ENCODE measurements at places on chromosomes 7 and 10.

GRCh38 chr10:29634764-29635625 lies at the start of gene SVIL:
SVIL (minus strand) TSS chr10:29634971; CDS start chr10:29555058, 79,913 bp downstream.
- DNase-seq, result no peak

- DNase-seq, result no peak
Measured at GRCh38 chr7:11831156-11831735, 752 bp downstream of the THSD7A start.

- peak; percentile 42 for DNase-seq
Measured at GRCh38 chr10:77909749-77910375, 16.7 kb downstream of the DLG5 start.

- no peak for DNase-seq
Measured at GRCh38 chr7:20783700-20784387, 2.8 kb downstream of the SP8 start.

- no peak for DNase-seq
Measured at GRCh38 chr7:116548506-116548905, 23.7 kb downstream of the CAV1 start.

DNA sequence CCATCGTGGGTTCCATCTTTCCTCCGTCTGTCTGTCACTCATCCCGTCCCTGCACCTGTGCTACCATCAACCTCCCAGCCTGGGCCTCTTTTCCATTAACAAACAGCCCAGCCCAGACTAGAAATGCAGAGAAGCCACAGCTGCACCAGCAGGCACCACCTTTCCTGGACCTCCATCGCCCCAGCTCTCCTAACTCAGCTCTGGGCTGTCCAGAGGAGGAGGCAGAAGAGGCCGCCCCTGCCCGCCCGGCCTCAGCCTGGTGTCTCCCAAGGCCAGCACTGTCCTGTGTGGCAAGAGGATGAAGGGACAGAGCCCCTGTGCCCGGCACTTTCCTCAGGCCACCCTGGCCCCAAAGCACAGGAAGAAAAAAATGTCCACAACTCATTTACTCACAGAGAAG lies 225.6 kb downstream of the PTPRN2 start:
- no peak for DNase-seq

DNA sequence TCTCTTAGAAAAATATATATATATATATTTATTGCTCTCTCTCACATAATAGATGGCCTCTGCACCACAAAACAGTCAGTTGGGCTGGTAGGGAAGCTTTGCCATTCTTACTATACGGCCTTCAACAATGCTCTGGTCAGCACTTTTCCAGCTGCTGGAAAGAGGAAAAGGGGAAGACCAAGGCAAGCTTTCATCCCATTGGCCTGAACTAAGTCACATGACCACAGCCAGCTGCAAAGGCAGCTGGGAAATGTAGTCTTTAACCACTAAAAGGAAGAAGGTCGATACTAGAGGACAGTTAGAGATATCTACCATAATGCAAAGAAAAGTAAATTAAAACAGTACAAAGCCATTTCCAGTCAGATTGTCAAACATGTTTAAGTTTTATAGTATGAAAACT lies 58.4 kb upstream of the MACROH2A2 start:
- no peak for DNase-seq

- DNase-seq, result no peak
Measured at GRCh38 chr10:84590327-84591193, 262.2 kb downstream of the CCSER2 start.

DNA sequence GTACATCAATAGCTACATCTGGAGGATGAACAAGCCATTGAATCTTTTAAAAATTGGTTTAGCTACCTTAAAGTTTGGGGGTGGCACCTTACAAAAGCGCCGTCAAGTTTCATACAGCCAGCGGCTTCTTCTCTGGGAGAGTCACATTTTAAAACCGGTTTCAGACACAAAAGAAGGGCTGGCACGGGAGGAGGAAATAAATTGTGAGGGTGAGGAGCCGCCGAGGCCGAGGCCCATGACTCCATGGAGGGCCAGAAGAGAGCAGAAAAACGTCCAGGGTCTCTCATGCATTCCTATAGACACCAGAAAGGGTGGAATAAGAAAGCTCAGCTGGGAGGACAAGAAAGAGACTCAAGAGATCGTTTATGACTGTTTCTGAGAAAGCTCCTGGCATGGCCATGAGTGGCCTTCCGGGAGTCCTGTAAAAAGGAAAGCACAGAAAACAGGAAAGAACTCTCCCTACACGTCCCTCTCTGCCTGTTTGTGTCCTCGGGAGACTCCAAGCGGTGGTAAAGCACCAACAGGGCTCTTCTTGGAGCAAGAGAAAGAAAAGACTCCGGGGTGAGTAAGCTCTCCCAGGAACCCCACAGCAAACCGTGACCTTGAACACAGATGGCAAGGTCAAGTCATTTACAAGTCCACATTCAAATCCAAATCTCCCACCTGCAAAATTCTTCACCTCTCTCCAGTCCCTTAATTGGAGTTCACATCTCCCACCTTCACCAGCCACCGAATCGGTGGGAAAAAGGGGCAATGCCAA lies 1.8 kb downstream of the FRAT2 start:
- no peak for DNase-seq

DNA sequence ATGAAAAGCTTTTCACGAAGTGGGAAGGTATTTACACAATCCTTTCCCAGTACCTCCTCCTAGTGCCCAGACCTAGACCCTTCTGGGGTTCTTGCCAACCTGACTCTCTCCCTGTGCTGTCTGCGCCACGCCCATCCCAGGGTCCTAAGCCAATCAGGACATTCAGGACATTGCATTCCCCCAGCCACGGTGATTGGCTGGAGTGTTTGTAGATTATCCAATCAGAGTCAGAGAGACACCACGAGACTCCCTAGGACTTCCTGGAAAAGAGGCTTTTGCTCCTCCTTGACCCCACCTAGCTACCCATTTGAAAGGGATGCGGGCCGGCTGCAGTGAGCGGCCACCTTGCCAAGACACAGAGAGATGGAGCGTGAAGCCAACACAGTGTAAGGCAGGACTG lies 3.5 kb upstream of the GDF2 start:
- DNase-seq, result no peak

GRCh38 chr10:79386637-79387465 lies 39.6 kb downstream of the PPIF start:
- DNase-seq, result no peak

GRCh38 chr7:51620706-51621105 lies 304.1 kb upstream of the COBL start:
- DNase-seq, result no peak

DNA sequence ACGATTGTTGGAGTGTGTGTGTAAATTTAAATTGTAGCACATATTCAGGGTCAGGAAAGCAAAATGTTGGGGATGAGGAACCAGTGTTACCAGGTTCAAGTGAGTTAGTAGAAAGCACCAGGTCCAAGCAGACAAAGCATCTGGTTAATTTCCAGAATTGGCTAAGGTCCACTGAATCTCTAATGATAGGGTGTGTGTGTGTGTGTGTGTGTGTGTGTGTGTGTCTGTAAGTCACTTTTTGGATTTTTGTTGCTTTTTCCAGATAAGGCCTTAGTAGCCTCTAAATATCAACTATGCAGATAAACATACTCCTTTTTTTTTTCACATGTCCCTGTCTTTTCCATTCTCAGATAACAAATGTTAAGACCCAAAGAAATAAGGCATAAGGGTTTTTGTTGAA lies 36.6 kb upstream of the FMC1 start:
- no peak for DNase-seq

DNA sequence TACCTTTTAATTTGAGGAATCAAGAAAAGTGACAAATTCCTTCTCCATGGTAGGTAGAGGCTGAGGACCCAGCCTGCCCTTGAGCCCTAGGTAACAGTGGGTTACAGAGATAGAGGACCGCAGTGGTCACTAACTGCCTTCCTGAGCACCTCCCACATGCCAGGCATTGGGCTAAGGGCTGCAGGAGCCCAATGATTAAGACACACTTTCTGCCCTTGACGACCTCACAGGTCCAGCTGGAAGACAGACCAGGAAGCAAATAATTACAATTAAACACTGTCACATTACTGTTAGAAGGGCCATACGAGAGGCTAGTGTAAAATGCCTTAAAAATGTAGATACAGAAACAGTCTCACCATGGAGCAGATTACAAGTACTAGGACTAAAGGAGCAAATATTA lies 156.8 kb upstream of the NFE2L3 start:
- DNase-seq, result no peak

GRCh38 chr10:19993714-19994315 lies 177.6 kb downstream of the PLXDC2 start:
- DNase-seq, result no peak

DNA sequence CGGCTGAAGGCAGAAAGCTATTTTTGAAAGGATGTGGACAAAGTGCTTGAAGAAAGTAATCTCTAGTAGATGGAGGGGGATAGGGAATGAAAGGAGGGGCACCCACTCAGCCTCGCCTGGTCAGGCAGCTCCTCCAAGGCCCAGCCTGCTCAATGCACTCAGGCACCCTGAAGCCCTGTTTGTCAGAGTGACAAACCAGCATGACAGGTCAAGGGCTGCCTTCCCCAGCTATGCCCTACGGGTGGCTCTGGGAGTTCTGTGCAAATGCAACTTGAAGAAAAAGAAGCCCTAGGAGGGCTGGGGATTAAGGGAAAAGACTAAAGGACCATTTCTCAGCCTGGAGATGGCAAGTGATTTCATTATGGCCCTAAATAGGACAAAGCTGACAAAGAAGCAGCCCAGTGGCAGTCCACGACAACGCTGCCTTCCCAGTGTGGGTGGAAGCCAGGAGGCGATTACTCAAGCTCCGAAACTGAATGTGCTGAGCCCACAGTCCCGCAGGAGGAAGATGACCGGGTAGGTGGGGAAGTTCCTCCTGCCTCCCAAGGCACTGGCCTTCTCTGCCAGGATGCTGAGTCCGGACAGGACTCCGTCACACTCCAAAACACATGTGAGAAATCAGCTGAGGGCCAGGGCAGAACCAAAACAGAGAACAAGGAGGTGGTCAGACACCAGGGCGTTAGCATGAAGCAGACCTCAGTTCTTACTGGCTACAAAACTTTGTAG lies 16.3 kb downstream of the LIPA start:
- no peak for DNase-seq

- DNase-seq, result no peak
Measured at GRCh38 chr7:66877577-66878300, 43.3 kb upstream of the TMEM248 start.

- DNase-seq, result no peak
Measured at GRCh38 chr7:128937647-128938543, at the start of gene IRF5. IRF5 (plus strand) TSS chr7:128937927; CDS start chr7:128942082, 4,155 bp downstream.

GRCh38 chr7:130993671-130994365 lies 259.8 kb upstream of the KLF14 start:
- DNase-seq, result no peak

GRCh38 chr10:97543025-97543546 lies 29.5 kb upstream of the ANKRD2 start:
- peak; percentile 37 for DNase-seq

- peak; percentile 65 for DNase-seq
Measured at GRCh38 chr7:129401228-129401966, 32.8 kb upstream of the STRIP2 start.

DNA sequence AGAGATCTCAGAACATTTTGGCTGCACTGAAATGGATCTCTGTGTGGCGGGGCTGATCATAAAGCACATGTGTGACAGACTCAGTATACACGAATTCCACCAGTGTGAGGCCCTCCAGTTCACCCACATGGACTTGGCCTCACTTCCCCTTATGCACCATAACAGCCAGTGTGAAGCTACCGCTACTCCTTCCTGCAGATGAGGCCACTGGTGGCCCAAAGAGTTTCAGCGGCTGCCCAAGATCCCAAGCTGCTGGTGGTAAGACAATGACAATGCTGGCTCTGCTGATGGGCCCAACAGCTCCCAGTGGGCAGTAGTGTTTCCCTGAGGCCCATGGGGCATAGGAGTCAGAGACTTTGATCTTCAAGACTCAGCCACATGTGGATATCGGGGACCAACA lies 21.0 kb upstream of the C10orf71 start:
- DNase-seq, result no peak

DNA sequence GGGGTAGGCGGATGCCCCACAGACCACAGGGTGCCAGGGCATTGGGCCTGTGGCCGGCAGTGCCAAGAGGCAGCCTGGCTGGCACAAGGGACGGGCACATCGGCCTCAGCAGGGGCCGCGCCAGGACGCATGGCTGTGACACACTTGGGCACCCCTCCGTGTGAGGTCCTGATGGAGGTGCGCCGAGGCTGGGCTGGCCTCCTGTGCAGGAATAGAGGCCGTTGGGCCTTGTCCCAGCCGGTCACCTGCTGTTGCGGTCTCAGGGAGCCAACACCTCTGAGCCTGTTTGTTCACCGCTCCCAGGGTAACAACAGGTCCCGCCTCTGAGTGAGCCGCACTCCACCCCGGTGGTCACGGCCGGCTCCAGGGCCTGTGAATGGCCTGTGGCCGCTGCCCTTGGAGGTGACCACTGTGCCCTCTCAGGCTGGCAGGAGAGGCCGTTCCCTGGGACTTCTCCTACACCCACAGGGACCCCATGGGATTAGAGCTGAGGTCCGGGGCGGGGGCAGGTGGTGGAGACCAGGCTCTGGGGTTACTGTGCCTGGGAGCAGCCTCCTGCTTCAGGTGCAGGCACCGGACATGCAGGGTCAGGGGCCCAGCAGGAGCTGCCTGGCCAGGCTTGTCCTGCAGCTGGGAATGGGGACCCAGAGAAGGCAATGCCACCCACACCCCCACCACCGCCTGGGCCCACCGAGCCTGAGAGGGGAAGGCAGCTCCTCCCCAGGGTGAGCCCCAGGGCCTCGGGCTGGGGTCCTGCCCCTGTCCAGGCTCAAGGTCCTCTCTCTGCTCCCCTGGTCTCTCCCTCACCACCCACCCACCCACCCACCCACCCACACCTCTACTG lies 12.0 kb downstream of the PWWP2B start:
- no peak for DNase-seq

DNA sequence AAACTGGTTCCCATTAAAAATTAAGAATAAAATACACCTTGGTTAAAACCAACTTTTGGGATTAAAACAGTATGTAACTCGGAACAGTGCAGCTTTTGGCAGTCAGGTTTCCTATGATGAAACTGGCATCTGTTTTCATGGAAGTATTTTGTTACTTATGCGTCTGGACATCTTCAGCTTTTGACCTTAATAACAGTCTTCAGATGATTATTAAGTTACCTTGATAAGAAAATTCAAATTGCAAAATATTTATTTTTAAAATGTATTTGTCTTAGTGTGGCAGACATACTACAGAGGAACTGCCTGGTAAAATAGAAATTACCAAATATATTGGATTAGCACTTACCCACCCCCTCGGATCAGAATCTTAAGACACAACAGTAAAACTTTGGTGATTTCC lies 100.0 kb downstream of the ITGB8 start:
- DNase-seq, result no peak

- no peak for DNase-seq
Measured at GRCh38 chr10:60943316-60944057, 498 bp downstream of the RHOBTB1 start.

GRCh38 chr10:59557642-59558041 lies 152.0 kb downstream of the SLC16A9 start:
- no peak for DNase-seq

GRCh38 chr7:39446546-39446945 lies 119.7 kb upstream of the YAE1 start:
- DNase-seq, result no peak

DNA sequence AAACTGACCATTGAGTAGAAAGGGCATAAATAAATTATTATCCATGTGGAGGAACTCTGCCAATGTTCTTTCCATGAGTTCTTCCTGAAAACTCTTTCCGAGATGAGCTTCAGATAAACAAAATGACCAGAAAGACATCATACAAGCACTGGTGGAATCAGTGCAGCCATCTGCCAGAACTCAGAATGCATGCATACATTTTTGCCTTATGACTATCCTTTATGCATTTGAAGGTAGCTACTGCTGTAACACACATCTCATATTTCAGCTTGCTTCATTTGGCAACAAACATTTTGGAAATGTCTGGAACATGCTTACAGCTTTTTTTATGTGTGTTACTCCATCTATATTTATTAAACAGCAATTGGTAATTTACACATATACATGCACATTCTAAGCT lies 448.9 kb downstream of the PLXDC2 start:
- no peak for DNase-seq

- DNase-seq, result no peak
Measured at GRCh38 chr7:96719164-96719563, 9.5 kb upstream of the SEM1 start.

Measured in GF-D8 (cell line).